Stimulated activated CD4-positive, alpha-beta T cell treated with anti-CD3 and anti-CD28 coated beads, TNF-alpha, amount 100 ng/mL, for 24 hours (primary cell): ENCODE measurements at places on chromosomes 11 and 22.

DNA sequence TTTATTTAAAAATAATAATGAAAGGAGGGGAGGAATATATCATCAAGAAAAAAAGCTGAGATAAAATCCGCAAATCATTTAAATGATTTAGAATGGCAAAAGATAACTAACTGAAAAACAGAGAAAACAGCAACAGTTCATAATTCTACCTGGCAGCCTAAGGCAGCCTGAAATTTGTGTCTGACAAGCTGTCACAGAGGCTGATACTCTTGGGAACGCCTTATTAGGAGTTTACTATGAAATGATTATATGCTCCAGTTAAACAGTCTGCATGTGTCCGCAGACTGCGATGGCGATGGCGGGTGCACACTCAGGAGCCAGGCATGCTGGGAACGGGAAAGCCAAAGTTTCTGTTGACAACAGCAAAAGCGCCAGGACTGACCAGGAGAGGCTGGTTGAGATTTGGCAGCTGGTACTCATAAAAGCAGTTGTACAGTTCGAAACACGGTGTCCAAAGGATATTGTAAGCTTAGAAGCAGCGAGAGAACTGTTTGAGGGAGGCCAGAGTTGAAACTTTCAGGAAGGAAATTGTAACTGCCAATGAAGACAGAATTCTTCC, 172.9 kb upstream of the MPPED2 start:
- no peak for DNase-seq

DNA sequence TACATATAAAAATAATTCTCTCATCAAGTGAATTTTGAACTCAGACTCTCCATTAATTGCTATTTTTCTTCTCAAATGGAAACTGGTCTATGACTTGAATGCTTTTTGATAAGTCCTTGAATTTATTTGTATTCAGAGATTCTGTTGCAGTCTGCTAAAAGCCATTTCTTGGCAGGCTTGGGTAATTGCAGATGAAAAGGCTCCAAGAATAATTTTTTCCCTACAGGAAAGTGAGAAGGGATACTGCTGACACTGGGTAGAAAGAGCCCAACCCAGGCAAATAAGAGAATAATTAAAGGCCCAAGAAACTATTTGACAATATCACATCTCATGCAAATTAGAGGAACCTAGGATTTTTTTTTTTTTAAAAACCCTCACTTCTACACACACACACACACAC, 246.5 kb upstream of the DDI1 start:
- DNase-seq = no peak

GRCh38 chr11:71447791-71448256, 369 bp downstream of the DHCR7 start:
- no peak for DNase-seq

DNA sequence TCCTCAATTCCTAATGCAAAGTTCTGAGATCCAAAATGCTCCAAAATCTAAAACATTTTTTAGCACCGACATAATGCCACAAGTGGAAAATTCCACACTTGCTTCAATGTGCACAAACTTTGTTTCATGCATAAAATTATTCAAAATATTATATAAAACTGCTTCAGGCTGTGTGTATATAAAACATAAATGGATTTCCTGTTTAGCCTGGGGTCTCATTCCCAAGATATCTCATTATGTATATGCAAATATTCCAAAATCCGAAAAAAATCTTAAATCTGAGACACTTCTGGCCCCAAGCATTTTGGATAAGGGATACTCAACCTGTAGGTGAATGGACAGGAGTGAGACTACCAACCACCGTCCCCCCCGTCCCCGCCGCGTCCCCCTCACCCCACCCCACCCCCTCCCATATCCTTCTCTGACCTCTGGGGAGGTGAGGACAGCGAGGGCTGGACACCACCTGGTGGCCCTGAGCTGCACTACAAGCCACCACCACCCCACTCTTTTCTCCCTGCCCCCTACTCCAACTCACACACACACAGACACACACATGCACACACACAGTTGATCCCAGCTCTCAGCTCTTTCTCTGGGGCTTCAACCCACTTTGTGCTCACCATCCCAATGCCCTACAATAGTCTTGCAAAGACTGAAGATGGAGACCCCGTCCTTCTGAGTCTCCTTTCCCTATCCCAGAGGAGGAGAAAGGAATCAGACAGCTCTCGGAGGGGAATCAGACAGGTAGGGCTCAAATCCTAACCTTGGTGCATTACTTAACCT, 101.0 kb downstream of the PDE2A start:
- DNase-seq = no peak

- DNase-seq = no peak
These were observed 108.6 kb downstream of the BRD1 start for GRCh38 chr22:49719046-49719445.

- DNase-seq = no peak
These were observed 1.3 kb upstream of the MRGPRD start for GRCh38 chr11:68982134-68982533.

- no peak for DNase-seq
These were observed 47.3 kb downstream of the NRXN2 start for GRCh38 chr11:64675450-64676260.

DNA sequence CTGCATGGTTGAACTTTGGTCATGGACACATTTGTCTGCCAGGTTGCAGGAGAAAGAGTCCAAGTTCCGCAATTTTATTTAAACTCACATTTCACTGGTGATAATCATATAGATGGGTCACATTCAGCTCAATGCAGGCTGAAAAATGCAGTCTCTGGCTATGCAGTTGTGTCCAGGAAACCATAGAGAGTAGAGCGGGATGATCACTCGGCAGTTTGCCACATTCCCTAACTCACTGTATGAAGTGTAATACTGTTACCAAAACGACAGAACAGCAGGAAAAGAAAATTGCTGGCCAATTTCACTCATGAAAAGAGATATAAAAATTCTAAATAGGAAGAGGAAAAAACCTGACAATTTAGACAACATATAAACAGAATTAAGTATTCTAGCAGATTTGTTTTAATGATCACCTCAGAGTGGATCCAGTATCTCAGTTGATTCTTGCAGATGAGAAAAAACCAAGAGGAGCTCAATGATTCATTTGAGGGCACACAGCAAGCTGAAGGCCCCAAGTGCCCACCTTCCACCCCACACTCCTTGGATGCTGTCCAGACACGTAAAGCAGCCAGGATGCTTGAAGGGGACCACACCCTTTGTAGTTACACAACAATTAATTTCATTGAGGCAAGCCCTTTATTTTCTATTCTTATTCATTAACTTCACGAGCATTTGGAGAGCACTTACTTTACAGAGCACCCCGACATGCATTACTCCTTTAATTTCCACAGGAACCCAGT, 422.3 kb downstream of the SOX6 start:
- DNase-seq = no peak

DNA sequence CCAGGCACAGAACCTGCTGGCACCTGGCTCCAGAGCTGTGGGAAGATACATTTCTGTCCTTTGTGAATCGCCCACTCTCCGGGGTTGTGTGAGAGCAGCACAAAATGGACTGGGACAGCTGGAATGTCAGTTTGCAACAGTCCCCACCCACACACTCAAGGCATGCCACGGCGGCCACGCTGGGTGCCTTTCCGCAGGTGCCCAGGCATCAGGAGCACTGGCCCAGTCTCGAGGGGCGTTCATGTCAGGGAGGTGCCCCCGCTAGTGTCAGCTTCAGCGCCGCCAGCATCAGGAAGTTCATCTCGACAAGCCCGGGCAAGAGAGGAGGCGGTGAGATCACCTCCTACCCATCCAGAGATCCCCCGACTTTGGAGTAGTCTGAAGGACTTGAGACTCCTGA, 2.1 kb downstream of the TP53AIP1 start:
- no peak for DNase-seq

DNA sequence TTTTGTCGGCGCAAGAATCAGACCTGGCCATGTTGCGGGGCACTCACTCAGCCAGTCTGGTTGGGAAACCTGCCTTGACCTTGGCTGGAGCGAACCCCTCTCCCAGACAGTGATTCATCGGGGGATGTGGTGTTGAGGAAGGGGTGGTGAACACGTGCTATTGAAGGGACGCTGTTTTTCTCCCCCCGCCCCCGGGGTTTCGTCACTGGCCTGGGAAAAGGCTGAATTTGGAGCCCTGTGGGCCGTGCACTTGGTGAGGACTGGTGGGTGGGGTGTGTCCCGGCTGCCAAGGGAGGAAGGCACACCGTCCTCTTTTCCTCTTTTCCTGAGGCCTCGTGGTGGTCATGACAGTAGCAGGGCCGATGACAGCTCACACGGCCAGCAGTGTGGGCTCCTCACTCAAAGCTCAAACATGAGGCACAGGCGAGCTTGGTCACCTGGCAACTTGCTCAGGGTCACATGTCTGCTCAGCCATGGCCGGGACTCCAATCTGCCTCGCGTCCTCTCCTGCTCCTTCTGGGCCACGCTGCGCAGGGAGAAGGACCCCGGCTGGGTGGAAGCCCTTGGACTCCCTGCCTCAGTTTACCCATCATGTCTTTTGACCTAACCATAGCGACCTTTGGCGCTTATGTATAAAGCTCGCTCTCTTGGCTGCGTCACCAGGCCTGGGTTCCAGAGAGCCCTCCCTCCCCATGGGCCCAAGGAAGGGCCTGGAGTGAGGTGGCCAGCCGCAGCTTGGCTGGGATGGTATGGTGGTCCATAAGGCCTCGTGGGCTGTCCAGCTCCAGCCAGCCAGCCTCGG, 49.4 kb downstream of the SMIM38 start:
- DNase-seq = no peak
